Epithelial cell of proximal tubule (primary cell): ENCODE measurements at places on chromosomes 6 and 20. TPM values are rescaled to one million over a fixed set of nuclear protein-coding genes. Genes with fewer than 3 reads are reported as not detected.
A peak's percentile ranks its signal among the peaks of the same experiment; 100 is the strongest.

DNA sequence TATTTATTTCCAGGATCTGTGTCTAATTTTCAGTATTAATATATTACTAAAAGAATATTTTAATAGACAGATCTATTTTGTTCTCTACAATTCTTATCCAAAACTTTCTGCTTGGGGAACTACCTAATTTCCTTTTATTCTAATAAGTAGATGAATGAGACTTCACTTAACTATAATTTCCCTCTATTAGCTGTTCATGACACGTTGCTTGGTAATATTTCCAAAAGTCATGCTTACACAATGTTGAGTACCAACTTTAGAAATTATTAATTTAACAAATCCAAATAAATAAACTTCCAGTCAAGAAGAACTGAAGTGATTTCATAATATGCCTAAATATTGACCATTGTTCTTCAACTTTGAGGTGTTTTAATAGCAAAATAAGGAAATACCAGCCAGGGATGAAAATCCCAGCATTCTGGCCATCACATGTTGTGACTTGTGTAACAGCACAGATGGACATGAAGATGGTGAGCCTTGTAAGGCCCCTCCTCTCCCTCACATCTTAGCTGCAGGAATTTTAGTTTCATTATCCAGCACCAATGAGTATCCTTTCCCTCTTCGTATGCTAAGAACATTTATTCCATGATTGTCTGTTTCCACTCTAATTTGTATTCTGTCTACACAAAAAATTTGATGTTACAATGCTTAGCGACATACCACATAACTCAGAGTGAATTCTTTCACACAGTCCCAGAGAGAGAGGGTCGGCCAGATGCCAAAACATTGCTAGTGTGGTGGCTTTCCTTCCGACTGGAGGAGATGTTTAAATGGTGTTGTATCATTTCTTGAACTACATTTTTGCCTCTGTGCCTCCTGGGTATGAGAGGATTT, 137.5 kb downstream of the FOXA2 start:
- no peak for DNase-seq

DNA sequence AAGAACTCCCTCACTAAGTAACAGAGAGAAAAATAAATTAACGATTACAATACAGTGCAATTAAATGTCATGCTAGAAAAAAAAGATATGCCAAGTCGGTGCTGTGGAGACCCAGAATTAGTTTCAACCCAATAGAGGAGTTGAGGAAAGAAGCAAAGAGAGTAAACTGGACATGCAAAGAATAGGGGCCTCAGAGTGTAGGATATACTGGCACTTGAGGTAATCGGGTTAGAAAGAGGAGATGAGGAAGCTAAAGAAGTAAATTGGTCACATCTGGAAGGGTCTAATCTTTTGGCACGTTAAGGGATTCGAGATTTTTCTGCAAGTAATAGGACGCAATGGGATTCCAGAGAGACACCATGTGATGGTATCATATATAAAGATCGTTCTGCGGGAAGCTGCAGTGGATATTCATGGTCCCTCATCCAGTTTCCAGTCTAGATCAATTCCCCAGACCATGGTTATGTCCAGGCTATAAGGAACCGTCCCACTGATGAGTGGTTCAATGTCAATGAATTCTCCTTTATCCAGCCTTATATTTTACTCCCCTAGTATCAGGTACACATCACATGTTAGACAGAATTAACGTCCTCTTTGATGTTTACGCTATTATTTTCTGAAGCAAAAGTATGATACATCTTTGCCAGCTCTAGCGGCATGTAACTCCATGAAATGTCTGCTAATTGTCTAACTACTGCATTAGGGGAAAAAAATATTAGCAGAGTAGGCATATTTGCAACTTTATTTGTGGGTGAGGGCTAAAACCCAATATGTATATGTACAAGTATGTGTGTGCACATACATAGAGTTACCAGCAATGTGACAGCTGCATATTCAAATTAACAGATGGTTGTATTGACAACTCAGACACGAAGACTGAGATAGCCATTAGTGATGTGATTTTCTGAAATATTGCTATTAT, 1.1 kb upstream of the TBC1D32 start:
- DNase-seq = peak; percentile 1

DNA sequence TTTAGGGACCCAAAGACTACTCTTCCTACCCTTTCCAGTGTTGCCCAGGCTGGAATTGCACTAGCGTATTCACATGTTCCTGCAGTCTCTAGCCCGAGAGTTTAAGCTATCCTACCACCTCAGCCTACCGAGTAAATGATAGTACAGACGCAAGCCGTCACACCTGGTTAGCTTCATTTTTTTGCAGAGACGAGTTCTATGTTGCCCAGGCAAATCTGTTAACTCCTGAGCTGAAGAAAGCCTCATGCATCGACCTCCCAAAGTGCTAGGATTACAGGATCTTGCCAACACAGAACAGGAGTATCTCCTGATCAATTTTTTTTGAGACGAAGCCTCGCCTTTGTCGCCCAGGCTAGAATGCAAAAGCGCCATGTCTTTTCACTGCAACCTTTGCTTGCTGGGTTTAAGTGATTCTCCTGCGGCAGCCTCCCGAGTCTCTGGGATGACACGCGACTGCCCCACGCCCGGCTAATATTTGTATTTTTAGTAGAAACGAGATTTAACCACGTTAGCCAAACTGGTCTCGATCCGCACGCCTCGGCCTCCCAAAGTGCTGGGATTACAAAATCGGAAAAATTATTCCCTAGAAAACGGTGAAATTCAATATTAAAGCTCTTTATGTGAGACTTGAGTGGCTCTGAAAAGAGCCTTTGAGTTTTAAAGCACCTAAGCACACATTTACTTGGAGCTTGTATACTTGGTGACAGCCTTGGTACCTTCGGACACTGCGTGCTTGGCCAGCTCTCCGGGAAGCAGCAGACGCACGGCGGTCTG, 128.5 kb downstream of the HFE start:
- DNase-seq = no peak

GRCh38 chr6:16903470-16903869, 142.2 kb upstream of the ATXN1 start:
- no peak for DNase-seq

DNA sequence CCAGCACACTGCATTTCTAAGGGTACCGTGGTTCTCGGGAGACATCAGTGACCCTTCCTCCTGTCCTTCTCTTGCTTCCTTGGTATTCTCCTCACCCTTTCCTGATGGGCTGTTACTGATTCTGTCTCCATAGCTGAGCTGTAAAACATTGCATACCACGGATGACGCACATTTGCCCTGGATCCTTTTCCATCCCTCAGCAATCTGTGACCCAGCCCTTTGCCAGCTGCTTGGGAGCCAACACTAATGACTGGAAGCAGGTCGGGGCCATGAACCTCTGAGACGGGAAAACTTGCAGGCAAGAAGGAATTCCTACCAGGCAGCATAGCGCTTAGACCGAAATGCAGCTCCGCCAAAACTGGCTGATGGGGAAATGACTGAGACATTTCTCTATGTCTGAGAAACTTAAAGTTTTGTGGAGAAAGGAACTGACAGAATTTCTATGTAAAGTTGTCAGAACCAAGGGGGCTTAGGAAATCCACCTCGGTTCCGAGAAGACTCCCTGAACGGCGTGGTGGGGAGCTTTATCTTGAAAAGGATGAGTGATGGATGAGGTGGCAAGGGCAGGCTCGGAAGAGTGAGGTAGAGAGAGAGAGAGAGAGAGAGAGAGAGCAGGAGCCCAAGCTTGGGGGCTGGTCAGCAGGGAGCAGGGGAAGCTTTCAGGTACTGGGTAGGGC, 19.2 kb downstream of the TUBB2B start:
- no peak for DNase-seq

DNA sequence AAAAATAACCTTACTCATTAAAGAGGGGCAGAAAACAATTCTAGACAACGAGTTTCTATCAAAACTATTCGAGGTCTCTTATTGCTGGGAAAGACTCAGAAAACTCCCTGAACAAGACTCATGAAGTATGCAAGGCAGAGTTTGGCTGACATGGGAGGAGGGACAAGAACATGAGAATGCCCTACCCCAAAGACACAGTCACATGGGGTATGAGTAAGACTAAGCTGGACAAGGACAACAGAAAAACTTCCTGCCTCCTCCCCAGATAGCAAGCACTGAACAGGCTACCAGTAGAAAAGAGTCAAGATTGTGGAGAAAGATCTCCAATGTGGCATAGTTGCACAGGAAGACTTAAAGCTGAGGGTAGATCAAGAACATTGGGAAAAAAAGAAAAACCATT, 39.7 kb upstream of the PHIP start:
- no peak for DNase-seq

- DNase-seq = no peak
These were observed 16.1 kb upstream of the SERPINB1 start for GRCh38 chr6:2857580-2858337.

DNA sequence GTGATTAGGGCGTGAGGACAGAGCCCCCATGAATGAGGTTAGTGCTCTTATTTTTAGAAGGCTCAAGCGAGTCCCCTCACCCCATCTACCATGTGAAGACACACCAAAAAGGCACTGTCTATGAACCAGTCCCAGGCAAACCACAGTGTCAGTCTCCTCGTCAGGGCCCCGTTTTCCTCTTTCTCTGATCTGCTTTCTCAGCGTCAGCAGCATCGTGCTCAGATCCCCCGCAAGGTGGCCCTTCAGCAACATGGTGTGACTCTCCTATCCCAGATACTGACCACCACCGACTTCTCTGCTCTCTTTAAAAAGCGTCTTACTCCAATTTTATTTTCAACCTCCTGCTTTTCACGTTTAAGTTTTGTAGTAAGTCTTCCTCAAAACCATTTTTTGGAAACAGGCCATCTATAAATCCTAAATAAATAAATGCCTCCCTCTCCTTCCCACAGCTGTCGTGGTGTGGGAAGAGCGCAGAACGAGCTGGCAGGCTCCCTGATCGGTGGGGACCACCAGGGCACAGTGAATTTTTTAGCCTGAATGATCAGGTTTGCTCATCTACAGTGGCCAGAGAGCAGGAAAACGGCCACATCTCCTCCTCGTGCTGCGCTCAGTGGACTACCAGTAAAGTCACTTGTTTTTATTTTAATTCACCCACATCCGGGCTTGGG, 113.1 kb downstream of the BMP7 start:
- no peak for DNase-seq

DNA sequence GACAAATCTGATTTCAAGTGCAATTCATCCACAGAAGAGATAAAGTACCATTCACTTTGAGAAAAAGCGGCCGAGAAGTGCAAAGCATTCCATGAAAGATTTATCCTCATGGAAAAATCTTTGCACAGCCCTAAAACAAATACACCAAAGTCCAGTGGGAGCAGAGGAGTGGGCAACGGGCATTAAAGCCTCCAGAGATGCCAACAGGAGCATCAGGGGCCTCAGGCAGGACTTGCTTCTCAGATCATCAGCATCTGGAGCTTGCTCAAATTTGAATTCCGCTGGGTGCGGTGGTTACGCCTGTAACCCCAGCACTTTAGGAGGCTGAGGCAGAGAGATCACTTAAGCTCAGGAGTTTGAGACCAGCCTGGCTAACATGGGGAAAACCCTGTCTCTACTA, 110.7 kb upstream of the NFATC2 start:
- no peak for DNase-seq

- DNase-seq = no peak
These were observed 494.1 kb upstream of the CITED2 start for GRCh38 chr6:139868576-139868975.

DNA sequence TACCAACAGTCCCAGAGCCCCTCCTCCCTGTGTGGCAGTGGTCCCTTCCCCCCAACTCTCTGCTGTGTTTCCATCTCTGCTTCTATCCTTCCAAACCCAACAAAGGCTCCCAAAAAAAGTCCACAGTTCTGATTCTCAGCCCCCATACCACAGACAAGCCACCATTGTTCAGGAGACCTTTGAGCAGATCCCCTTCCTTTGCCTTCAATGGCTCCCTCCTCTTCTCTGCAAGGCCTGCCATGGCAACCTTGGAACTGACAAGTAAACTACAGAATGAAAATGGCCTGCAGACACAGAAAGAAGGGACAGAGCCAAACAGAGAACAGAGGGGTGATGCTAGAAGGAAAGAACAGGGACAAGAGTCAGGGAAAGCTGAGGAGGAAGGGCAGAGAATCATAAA, 23.2 kb downstream of the OR2H2 start:
- no peak for DNase-seq

- DNase-seq = no peak
These were observed 1246.0 kb upstream of the CITED2 start for GRCh38 chr6:140620496-140620895.

- peak; percentile 92 for DNase-seq
These were observed 18.9 kb downstream of the PERP start for GRCh38 chr6:138088326-138088762.

DNA sequence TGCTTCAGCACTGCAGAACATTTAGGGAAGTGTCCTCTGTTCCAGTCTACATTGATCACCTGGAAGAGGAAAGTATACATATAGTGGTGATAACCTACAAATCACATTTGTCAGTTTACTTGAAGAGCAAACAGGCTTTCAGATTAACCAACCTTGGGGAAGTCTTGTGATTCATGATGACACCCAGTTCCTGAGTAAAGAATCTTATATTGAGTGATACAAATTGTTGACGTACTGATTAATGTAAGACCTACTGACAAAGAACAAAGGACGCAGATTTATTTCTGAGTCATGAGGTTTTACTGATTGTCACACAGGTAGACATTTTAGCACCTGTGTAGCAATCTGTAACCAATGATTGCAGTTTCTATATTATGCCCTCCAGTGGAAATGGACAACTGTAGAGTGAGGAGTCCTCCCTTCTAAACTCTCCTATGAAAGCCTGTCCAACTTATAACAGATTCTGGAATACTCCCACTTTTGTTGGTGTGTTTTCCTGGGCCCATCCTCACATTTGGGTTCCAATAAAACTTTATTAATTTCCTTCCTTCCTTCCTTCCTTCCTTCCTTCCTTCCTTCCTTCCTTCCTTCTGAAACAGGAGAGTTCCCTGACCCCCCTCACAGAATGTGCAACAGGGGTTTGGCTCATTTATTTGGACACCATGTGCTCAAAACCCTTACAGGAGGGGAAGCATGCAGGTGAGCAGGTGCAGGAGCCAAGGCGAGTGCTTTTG, 113.5 kb downstream of the SLC35B3 start:
- DNase-seq = no peak

GRCh38 chr6:89555031-89555430, 83.5 kb downstream of the LYRM2 start:
- DNase-seq = no peak

GRCh38 chr6:84575264-84575663, 189.1 kb downstream of the TBX18 start:
- DNase-seq = peak; percentile 78

GRCh38 chr6:30571762-30572082, 480 bp downstream of the ABCF1 start:
- DNase-seq = no peak

DNA sequence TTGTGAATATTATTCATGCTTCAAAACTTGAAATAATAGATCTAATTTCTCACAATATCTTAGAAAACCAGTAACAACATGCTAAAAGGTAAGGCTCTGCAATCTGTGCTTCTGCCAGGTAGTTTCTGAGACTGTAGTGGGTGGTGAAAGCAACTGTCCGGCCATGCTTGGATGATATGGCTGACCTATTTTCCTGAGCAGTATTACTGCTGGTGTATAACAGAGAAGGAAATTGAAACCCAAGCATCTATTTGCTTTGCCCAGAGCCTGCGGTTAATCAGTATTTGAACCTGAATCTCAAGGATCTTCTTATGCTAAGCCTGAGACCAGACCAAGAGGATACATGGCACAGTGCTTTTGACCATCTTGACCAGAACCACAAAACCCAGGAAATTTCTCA, 563.8 kb downstream of the COL12A1 start:
- DNase-seq = no peak

The SLC32A1 gene
- total RNA-seq = not detected in 2 replicates

The ABHD16A gene
- total RNA-seq = 25.4 and 35.6 TPM in 2 replicates

The PTPRT gene
- not detected in 2 replicates for total RNA-seq

The EYS gene
- total RNA-seq = 0.06 and 0.07 TPM in 2 replicates

The SLC22A7 gene
- total RNA-seq = not detected in 2 replicates

The PHACTR2 gene
- 13.8 and 15.9 TPM in 2 replicates for total RNA-seq

The EEF1A2 gene
- 1.2 and 20.0 TPM in 2 replicates for total RNA-seq

The LRRC73 gene
- total RNA-seq = not detected in 2 replicates
